ENCODE measurements at places on chromosomes 1 and 21.

- peak; percentile 45 for DNase-seq
Observed at GRCh38 chr1:111604931-111605330, 14.7 kb upstream of the RAP1A start.

- no peak for DNase-seq
Observed at GRCh38 chr1:205398586-205398985, 23.3 kb downstream of the LEMD1 start.

DNA sequence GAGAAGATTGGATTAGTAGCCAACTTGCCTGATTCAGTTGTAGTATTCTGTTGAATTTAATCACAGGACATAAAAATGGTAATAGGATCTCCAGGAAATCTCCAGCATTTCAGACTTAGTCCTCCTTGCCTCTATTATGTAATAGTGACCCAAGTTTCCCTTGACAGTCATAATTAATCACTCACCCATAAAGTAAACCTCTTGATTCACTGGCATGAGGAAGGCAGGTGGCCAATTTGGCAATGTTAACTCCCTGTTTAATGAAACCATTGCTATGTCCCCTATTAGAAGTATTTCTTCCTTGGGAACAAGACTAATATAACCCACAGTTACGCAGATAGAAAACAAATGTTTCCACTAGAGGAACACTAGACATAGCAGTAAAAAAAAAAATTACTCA is 604.8 kb upstream of the CXADR start:
- DNase-seq, result no peak

- no peak for DNase-seq
Observed at GRCh38 chr1:62306065-62306464, 13.2 kb downstream of the KANK4 start.

- DNase-seq, result no peak
Observed at GRCh38 chr1:8193840-8194406, 124.0 kb upstream of the SLC45A1 start.

DNA sequence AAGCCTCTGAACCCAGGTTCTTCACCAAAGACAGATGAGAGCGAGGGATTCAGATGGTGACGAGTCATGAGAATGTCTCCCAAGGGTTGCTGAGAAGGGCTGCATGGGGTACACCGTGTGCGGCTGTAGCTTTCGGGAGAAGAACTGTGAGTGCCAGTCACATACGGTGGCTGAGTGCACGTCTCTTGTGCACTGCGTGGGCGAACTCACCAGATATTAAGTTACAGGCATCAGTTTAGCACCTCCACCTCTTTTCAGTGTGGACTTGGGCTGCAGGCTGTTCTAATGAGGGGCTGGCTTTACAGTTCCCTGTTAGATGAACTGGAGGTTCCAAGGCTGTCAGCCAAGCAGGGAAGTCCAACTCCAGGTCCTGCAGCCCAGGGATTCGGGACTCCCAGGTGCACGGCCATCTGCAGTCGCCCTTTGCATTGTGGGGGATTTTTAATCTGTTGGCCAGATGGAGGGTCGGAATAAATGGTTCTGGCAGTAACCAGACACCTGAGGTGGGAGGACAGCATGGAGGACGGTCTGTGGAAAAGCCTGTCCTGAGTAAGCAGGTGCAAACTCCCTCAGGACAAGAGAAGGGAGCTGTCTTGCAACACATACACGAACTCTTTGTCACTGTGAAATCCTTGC is 26.5 kb upstream of the AVPR1B start:
- DNase-seq, result no peak

GRCh38 chr1:195576641-195577040 is 1031.6 kb downstream of the KCNT2 start:
- no peak for DNase-seq

GRCh38 chr1:244302876-244303609 is 148.7 kb downstream of the ADSS2 start:
- DNase-seq, result peak; percentile 51

- DNase-seq, result no peak
Observed at GRCh38 chr1:16391411-16391810, 24.4 kb downstream of the SZRD1 start.

GRCh38 chr1:228463559-228464455 is 23.4 kb upstream of the RNF187 start:
- DNase-seq, result no peak

DNA sequence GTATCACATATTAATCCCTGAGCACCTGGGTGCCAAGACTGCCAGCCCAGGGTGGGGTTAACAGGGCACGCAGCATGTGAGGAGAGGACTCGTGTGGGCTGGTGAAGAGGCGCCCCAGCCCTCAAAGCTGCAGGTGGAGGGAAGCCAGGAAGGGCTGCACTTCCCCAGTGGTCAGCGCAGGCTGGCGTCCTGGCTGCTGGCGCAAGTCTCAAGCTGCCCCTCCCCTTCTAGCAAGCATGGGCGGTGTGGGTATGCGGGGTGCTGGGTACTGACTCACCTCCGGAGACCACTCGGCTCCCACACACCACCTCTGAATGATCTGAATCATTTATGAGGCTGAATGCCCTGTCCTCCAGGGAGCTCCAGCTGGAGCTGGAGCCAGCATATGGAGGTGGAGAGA is 44.0 kb downstream of the EIF2D start:
- no peak for DNase-seq

GRCh38 chr1:111769517-111770146 is 13.9 kb downstream of the DDX20 start:
- DNase-seq, result peak; percentile 88

DNA sequence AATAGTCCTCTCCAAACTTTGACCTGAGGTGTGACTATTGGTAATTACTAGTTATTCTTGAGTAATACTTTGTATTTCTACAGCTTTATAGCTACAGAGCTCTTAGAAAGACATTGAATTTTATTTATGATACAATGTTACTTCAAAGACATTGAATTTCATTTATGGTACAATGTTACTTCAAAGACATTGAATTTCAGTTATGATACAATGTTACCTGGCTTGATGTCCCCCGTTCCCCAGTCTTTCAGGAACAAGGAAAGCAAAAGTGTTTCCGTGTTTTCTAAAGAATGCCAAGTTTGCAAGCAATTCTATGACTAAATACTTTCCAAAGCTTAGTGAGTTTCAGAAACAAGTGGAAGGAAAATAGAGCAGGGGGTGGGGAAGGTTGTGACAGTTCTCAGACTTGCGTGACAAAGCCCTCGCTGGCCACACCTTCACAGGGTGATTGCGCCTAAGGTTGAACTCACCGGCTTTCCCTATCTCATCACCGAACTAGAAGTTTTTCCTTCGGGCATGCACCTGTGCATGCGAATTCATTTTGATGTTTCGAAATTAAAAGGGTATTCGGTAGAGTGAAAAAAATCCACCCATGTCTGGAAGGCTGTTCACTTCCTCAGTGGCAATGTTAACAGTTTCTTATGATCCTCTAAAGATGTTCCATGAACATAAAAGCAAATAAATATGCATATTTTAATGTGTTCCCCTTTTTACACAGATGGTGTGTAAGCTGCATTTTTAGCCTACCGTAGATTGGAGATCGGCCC is 909 bp upstream of the PAXBP1 start:
- DNase-seq, result peak; percentile 43

DNA sequence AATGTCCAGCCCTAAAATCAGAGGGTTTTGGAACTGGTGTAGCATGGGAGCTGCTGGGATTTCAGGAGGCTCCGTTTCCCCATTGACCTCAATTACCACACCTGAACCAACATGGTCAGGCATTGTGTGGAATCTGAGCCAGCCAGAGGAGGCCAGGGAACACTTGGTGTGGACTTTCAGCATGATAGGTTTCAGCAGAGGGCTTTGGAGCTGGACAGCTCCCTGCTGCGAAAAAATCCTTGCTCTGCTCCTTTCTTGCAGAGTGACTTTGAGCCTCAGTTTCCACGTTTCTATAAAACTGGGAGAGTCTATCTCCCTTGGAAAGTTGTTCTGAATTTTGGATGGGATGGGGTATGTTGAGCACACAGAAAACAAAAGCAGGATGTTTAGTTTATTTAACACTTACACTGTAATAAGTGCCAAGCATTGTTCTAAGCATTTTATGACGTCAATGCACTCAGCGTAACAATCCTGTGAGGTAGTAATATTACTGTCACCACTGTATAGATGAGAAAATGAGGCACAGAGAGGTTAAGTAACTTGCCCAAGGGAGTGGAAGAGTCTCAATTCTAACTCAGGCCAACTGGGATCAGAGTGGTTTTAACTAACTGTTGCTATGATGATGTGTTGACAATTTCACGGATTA is 168.0 kb downstream of the GRIK3 start:
- no peak for DNase-seq

DNA sequence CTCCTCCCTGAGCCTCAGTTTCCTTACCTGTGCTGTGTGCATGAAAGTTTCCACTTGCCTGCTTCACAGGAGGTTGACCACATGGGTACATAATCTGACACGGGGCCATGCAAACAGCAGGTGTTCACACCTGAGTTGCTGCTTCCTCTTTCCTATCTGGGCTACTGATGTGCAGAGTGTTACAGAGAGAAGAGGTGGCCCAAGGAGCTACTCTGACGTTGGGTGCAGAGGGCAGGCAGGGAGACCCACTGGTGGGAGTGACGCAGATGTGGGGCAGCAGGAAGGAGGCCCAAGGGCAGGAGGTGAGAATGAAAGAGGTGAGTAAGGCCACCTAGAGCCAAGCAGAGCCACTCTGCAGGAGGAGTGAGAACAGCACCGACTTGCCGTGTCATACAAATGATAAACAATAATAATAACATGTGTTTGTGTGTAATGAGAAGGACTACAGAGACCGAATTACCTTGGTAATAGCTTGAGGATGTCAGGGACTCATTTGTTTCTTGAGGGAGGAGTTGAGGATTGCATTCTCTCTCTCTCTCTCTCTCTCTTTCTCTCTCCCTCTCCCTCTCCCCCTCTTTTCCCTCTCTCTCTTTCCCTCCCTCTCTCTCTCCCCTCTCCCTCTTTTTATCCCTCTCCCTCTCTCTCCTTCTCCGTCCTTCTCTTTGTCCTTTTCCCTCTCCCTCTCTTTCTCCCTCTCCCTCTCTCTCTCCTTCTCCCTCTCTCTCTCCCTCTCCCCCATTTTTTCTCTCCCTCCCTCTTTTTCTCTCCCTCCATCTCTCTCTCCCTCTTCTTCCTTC is 87.4 kb upstream of the IGSF21 start:
- no peak for DNase-seq

DNA sequence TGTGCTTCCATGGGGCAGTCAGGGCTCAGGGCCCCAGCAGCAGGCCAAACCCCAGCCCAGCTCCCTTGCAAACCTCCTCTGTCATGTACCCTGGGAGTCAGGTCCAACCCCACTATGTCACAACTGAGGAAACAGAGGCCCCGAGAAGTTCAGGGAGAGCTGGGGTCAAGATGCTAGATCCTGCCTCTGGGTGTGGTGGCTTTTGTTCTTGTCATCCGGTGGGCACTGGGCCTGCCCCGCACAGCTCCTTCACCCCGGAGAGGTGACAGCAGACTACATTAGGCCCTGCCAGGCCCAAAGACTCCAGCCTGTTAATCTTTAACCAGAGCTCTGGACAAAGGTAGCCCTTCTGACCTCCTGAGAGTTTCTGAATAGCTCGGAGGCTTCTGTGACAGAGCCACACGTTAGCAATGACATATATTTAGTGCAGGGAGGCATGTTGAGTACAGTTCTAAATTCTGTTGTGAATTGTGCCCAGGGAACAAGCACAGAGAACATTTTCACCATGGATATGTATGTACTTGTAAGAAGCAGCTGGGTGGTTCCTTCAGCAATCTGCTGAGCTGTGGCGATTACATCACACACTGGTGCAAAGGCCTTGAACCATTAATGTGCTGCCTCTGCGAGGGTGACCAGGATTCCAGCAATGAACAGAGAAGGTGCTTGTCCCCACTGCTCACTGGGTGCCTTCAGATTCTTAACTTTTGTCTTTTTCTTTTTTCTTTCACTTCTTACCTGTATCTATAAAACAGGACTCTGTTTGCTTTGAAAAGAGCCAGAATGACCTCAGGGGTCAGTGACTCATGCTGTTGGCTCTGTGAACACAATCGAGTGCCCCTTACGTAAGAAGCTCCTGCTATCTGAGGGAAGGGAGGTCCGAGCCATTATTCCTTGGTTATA is 102.8 kb downstream of the RHOU start:
- peak; percentile 97 for DNase-seq

DNA sequence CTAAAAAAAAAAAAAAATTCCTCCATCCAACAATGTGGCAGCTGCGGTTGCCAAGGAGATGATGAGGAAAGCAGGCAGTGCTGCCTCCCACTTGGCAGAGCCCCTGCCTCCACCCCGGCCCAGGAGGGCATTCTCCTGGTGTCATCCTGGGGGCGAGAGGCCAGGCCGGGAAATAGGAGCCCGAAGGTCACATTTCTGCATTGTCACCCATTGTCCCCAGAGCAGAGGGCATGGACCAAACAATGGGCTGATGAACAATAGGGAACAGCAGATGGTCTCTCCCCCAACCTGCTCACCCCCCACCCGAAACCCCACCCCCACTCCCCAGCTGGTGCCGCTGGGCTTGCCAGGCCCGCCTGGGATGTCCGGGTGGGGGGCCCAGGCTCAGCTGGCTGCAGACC is 37.3 kb downstream of the CAMK2N1 start:
- no peak for DNase-seq

GRCh38 chr1:46171871-46172270 is 3.0 kb upstream of the TSPAN1 start:
- DNase-seq, result no peak

- DNase-seq, result peak; percentile 91
Observed at GRCh38 chr1:8259498-8260290, 58.2 kb upstream of the SLC45A1 start.

DNA sequence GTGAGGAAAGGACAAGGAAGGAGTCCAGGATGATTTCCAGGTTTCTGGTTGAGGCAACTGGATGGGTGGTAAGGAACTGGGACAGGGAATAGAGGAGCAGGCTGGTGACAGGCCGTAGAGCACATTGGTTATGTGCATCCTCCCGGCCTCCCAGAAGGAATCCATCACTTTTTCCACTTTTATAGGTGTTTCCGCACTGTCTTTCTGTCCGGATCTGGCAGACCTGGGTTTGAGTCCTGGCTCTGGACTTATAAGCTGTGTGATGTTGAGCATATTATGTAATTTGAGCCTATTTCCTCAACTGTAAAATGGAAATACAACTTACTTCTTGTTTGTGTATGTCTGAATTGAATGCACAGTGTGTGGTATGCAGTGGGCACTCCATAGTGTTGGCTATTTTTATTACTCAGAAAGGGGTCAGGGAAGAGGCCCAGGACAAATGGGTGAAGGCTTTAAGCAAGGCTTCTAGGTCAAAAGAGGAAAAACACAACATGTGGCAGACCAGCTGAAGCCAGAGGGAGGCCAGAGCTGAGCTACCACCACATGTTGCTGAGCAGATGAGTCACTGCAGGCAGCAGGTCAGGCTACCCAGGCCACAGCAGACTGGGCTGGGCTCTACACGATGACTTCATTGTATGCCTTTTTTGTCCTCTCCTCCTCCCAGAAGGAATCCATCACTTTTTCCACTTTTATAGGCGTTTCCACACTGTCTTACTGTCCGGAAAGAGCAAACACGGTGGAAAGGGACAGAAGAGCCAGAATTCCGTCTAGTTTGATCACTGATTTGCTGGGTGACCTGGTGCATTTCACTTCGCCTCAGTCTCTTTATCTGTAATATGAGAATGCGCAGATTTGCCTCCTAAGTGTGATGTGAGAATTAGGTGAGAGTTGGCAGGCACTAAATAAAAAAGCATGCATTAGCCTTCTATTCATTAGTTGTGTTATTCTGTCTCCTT is 791 bp upstream of the MAST2 start:
- peak; percentile 99 for DNase-seq
